CMK (cell line): ENCODE measurements at places on chromosomes 6 and 20.

DNA sequence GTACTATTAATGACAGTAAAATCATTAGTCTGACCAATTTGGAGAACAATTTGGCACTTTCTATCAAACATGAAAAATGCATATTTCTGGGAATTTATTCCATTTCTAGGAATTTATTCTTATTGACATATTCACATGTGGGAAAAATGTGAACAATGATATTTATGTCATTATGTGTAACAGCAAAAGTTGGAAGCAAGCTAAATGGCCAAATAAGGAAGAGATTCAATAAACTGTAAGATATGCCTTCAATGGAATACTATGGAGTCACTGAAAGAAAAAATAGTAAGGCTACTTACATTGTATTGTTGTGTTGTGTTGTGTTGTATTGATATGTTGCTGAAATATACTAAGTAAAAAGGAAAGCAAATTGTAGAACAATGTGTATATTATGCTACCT, 100.5 kb upstream of the EDN1 start:
- DNase-seq, result no peak

DNA sequence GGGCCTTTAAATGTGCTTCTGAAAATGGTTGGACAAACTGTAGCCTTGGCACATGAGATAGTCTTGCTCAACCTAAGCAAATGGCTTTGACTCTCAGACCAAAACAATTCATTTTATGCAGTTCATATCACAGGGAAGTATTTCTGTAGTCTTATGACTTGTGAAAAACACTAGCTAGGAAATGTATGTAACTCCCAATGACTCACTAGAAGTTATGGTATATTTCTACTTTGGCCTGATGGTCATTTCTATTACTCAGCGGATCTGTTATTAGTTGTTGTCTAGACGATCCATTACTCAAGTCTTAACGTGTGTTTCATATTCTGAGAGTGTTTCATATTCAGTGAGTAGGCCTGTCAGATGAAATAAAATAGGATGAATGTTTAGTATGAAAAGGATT, 1333.5 kb downstream of the KHDRBS2 start:
- DNase-seq, result no peak

GRCh38 chr20:44019638-44020335, 105.1 kb downstream of the TOX2 start:
- no peak for DNase-seq

DNA sequence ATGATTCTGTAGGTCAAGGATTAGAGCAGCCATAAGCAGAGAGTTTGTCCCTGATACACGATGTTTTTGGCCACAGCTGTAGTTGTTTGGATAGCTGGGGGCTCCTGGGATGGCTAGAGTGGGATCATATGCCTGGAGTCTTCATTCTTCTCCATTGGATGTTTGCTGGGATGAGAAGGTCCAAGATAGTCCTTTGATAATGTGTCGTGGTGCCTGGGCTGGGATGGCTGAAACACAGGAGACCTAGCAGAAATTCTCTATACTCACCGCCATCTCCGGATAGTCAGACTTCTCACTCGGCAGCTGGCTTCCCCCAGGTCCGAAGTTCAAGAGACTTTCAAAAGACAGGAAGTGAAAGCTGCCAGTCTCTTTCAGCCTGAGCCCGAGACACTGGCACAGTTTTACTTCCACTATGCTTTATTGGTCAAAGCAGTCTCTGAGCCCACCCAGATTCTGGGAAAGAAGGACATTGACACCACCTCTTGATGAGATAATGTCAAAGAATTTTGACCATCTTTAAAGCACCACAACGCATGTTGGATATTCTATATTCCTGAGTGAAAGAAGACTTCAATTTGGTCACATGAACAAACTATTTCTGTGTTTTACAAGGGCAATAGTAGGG, 16.0 kb downstream of the MARCKS start:
- no peak for DNase-seq

- DNase-seq, result peak; percentile 97
These were observed 14.7 kb downstream of the UCKL1 start for GRCh38 chr20:63941282-63942081.

- DNase-seq, result no peak
These were observed 34.1 kb downstream of the HFE start for GRCh38 chr6:26121141-26122004.

DNA sequence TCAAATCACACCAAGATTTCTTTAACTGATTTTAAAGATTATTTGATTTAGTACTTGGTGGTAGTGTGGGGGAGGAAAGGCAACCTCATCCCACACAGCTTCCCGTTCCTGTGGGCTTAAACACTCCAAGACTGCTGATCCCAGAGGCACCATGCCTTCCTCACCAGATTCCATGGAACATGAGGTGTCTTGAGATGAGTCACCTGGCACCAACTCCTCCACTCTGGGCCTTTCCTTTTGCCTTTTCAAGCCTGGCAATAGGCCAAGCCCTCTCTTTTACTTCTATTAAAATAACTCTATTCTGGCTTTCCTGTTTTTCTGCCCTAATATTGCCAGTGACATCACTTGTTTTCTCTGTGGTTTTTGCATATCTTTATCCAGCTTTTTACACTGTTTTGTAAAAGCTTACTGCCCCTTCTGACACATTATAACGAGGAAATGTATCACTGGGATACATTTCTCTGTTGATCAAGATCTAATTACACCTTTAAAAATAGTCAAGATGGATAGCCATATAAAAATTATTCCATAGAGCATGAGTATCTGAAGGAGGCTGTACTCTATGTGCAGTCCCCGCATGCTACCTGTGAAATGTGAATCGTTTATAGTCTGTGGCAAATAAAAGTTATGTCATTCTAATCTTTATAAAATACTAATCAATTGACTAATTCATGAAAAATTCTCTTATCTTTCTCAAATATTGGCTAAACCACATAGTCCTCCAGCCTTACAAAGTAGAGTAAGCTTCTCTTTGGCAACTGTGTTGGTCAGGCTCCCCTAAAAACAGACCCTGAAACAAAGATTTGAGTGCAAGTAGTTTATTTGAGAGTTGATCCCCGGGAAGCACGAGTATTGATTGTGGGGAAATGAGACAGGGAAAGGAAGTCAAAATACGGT, 257.8 kb upstream of the KCNQ5 start:
- no peak for DNase-seq

DNA sequence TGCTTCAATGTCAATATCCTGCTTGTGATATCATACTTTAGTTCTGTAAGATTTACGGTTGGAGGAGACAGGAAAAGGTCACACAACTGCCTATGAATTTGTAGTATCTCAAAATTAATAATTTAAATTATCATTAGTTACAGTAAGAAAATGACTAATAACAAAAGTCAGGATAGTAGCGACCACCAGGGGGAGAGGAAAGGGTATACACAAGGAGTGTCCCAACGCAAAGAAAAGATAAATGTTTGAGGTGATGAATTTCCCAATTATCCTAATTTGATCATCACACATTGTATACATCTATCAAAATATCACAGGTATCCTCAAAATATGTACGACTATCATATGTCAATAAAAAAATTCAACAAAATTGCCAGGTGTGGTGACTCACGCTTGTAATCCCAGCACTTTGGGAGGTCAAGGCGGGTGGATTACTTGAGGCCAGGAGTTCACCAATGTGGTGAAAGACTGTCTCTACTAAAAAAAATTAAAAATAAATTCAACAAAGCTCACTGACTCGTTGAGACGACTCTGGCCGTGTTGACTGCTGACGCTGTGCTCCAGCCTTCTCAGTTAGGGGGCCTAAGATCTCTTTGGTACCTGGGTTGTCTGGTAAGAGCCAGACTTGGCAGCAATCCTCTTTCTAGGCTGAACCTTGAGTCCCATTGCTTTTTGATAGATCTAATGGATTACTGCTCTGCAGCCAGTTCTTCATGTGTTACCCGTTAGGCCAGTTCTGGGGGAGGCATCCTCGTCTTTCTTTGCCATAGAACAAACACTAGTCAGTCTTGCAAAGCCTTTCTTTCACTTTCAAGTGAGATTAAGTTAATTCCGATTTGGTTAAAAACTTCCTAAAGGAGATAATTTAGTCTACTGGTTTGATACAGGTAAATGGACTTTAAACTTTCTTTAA, 9.0 kb upstream of the OVOL2 start:
- no peak for DNase-seq
